ENCODE measurements at places on chromosomes 5 and 9. TPM values are rescaled to one million over a fixed set of nuclear protein-coding genes. Genes with fewer than 3 reads are reported as not detected.

ELAVL2 gene
- total RNA-seq = 2.0 TPM

PALM2AKAP2 gene
- total RNA-seq = 20.7 TPM

MCIDAS gene
- 0.18 TPM for total RNA-seq

SLC6A3 gene
- 0.41 TPM for total RNA-seq

C9orf72 gene
- 24.8 TPM for total RNA-seq

CTNND2 gene
- total RNA-seq = 1.1 TPM

IL13 gene
- not detected for total RNA-seq

ANKRD33B gene
- 6.3 TPM for total RNA-seq

KCTD16 gene
- total RNA-seq = 2.8 TPM

ANGPTL2 gene
- total RNA-seq = 17.6 TPM

SH3GL2 gene
- 2.9 TPM for total RNA-seq

TMOD1 gene
- total RNA-seq = 17.2 TPM

FREM1 gene
- total RNA-seq = 172 TPM

PDCD1LG2 gene
- total RNA-seq = 0.64 TPM

TMEM232 gene
- 7.3 TPM for total RNA-seq

WDR70 gene
- total RNA-seq = 31.3 TPM

CCL27 gene
- total RNA-seq = not detected

F2RL1 gene
- total RNA-seq = 25.9 TPM

LECT2 gene
- not detected for total RNA-seq

FAM78A gene
- total RNA-seq = 10.6 TPM

CAVIN4 gene
- total RNA-seq = 38.4 TPM

SLC27A6 gene
- total RNA-seq = 0.93 TPM

HMMR gene
- total RNA-seq = 11.0 TPM

POLR3G gene
- total RNA-seq = 1.8 TPM

MCTP1 gene
- 14.0 TPM for total RNA-seq

ZDHHC21 gene
- total RNA-seq = 21.7 TPM

KCNV2 gene
- not detected for total RNA-seq

FOXD4L3 gene
- total RNA-seq = not detected

PCDHA9 gene
- 0.58 TPM for total RNA-seq

DRD1 gene
- total RNA-seq = not detected

GBGT1 gene
- total RNA-seq = 5.6 TPM

PHF24 gene
- 0.23 TPM for total RNA-seq

SPATA6L gene
- total RNA-seq = 6.5 TPM

MARCHF11 gene
- total RNA-seq = 0.35 TPM

OBP2B gene
- total RNA-seq = not detected

MARCOL gene
- total RNA-seq = not detected

SPATA31C1 gene
- total RNA-seq = 0.18 TPM

PCDHB11 gene
- total RNA-seq = 8.5 TPM

HDAC3 gene
- 57.7 TPM for total RNA-seq

KCNIP1 gene
- total RNA-seq = 4.7 TPM

GKAP1 gene
- total RNA-seq = 6.5 TPM

HTR4 gene
- 0.35 TPM for total RNA-seq

PCDH1 gene
- total RNA-seq = 44.8 TPM

EMB gene
- 9.3 TPM for total RNA-seq

GRPEL2 gene
- 18.6 TPM for total RNA-seq

PHYHD1 gene
- total RNA-seq = 41.6 TPM

OMD gene
- 4.1 TPM for total RNA-seq

SPARC gene
- 1,386 TPM for total RNA-seq

ZNF782 gene
- 12.3 TPM for total RNA-seq

LCNL1 gene
- total RNA-seq = 0.41 TPM

PCDHA3 gene
- 0.64 TPM for total RNA-seq

SIT1 gene
- 0.41 TPM for total RNA-seq

F2RL2 gene
- total RNA-seq = 1.1 TPM

FOXD4L6 gene
- not detected for total RNA-seq

PCDHB2 gene
- total RNA-seq = 6.2 TPM

ZBTB34 gene
- total RNA-seq = 24.6 TPM
